Naive thymus-derived CD8-positive, alpha-beta T cell (primary cell): ENCODE measurements at places on chromosomes 2 and 18.
A peak's percentile ranks its signal among the peaks of the same experiment; 100 is the strongest.

DNA sequence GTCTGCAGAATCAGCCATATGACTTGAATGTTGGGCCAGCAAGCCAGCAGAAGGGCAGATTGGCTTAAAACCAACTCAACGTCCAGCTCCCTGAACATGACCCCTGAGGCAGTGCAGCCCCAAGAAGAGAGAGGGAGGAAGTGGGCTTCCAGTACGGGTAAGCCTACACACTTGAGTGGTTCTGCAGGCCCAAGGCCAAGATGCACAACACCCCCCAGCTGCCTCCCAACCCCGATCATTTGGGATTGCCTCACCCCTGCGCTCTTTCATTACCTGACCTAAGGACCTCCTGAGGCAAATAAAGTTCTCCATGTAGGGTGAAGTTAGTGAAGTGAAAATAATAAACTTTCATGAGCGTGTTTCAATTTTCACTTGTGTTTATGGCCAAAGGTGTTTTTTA lies 536.0 kb downstream of the TNS1 start:
- DNase-seq: no peak

- no peak for DNase-seq
Observed at GRCh38 chr18:78367996-78368395, 611.6 kb upstream of the SALL3 start.

DNA sequence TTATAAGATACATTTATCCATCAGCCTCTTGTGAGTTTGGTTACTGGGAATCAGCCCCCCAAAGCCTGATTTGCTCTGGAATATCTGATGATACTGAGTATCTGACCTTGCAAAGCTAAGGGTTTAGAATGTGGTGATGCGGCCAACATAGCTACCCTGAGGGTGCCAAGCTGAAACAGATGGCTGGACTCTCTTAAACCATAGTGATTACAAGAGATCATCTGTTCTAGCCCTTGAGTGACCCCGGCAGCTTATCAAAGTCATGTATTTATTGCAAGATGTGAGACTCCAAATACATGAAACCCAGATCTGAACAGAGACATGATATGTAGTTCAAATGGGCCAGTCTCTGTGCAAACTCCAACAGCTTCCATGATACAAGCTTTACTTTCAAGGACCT lies 78.2 kb upstream of the CABLES1 start:
- no peak for DNase-seq

DNA sequence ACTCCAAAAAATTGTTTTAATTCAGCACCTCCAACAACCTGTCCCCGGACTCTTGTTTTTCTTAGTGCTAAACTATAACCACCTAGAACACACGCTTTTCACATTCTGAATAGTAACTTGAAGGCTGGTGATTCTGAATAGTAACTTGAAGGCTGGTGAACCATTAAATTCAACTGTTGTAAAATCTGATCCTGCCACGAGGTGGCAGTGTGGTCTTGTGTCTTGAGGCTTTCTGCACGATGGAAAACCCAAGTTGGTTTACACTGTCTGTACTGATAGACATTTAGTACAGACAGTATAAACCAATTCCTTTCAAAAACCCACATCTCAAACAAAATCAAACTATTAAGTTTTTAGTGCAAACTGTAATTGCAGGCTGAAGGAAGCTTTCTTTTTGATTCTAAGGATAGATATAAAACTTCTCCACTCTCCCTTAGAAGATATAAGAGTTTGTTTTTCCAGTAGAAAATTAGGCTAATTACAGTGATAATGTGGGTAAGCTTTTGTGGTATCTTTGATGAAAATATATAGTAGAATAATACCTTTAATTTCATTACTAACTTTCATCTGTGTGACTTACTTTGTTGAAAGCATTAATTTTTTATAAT lies 57.6 kb downstream of the VAPA start:
- peak; percentile 68 for DNase-seq

- DNase-seq: no peak
Observed at GRCh38 chr2:152910970-152911369, 192.6 kb downstream of the ARL6IP6 start.

GRCh38 chr2:28577791-28578680 lies 82.2 kb downstream of the PLB1 start:
- no peak for DNase-seq

DNA sequence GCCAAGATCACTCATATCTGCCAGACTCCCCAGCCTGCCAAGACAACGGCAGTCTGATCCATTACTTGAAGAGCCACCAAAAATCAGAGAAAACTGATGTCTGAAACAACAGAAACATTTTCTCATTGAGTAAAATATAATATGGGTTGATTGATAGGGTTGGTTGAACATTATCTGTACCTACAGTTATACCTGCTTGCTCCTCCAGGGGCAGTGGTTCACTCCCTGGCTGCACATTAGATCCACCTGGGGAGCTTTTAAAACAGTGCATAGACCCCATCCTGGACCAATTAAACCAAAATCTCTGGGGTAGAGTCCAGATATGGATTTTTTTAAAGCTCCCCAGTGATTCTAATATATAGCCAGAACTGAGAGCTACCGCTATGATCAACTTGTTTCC lies 43.6 kb upstream of the SLC14A2 start:
- no peak for DNase-seq

DNA sequence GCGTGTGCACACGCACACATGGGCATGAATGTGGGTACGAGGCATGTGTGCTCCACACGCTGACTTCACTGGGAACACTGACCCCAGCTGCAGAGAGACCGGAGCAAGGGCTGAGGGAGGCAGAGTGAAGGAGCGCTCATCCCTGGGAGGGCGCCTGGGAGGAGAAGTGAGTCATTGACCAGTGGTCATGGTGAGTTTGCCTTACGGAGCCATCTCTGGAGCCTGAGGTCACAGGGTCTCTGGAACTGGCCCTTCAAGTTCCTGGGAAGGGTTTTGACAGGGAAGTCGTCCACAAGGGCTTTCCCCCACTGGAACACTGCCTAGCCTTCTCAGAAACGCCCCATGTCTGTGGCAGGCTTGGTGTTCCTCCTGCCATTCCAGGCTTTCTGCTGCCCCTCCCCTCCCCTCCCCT lies 14.3 kb upstream of the TMEM185B start:
- no peak for DNase-seq

DNA sequence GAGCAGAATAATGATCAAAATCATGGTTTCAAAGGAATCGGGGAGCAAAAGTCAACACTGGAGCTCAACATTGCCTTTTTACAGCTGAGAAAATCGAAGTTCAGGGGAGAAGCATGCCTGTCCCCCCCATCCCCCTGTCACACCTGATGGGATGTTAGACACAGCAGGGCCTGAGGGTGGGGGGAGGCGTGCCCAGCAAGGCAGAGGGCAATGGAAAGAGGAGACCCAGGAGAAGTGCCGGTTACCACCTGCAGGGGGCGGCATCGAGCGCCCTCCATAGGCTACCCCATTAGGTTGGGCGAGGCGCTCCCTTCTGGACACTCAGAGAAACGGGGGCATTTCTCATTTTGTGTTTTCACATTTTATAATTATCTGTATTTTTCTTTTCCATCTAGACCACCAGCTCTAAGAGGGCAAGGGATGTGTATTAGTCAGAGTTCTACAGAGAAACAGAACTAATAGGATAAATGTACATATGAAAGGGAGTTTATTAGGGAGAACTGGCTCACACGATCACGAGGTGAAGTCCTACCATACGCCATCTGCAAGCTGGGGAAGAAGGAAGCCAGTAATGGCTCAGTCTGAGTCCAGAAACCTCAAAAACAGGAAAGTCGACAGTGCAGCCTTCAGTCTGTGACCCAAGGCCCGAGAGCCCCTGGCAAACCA lies 271.3 kb downstream of the LRATD1 start:
- DNase-seq: no peak
